ENCODE measurements at places on chromosomes 1 and 21.

DNA sequence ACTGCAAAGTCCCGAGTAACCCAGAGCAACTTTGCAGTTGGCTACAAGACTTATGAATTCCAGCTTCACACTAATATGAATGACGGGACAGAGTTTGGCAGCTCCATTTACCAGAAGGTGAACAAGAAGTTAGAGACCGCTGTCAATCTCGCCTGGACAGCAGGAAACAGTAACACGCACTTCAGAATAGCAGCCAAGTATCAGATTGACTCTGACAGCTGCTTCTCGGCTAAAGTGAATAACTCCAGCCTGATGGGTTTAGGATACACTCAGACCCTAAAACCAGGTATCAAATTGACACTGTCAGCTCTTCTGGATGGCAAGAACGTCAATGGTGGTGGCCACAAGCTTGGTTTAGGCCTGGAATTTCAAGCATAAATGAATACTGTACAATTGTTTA lies 66.8 kb downstream of the ACBD6 start:
- no peak for DNase-seq

GRCh38 chr1:213330281-213330680 lies 279.2 kb downstream of the RPS6KC1 start:
- DNase-seq, result no peak

- peak; percentile 32 for DNase-seq
Observed at GRCh38 chr1:207345644-207346477, 24.4 kb downstream of the CD55 start.

DNA sequence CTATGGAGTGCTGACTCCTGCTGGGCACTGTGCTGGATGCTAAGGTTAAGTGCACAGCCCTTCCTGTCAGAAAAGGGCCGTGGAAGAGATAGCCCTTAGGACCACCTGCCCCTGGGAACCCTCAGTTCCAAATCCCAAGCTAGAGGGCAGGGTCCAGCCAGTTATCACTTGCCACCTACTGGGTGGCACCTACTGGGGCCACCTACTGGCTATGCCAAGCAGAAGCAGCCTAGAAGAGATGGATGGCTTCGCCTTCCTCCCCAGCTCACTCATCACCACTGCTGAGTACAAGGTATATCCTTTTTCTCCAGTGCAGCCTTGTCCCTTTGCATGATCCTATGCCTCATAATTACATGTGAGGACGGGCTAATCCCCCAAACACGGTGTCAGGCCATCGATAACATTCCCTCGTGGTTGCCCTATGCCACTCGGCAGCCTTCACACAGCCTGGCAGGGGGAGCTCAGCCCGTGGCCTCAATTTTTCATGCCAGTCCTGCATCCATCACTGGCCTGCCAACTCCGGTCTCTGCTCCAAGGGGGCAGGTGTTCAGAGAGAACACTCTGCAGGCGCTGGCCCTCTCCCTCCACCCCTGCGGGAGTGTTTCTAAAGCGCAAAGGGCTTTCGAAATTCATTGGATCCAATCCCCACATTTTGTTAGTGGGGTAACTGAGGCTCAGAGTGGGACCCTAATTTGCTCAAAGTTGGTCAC lies 49.0 kb downstream of the SYT2 start:
- DNase-seq, result no peak

- DNase-seq, result peak; percentile 71
Observed at GRCh38 chr1:15100121-15100879, 53.2 kb upstream of the TMEM51 start.

- no peak for DNase-seq
Observed at GRCh38 chr1:187476671-187477070, 647.9 kb downstream of the PLA2G4A start.

DNA sequence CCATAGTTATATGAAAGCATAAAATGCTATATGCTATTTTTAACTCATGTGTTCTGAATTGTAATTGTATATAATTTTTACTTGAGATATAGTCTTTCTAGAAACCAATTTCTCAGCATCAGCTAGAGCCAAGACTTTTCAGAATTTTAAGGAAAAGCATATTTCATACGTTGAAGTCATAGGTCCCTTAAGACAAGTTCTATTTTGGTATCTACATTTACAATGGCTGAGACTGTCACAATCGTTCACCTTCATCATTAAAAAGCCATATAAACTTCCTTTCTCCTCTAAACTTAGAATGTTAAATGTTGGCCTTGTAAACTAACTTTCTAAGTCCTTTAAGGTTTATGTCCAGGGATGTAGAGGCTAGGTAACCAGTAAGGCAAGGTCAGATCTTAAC lies 104.1 kb downstream of the LRRC40 start:
- DNase-seq, result no peak

GRCh38 chr1:115327270-115327669 lies 10.8 kb downstream of the NGF start:
- DNase-seq, result no peak

- no peak for DNase-seq
Observed at GRCh38 chr21:46028573-46029091, 47.1 kb downstream of the COL6A1 start.

GRCh38 chr1:97070376-97070775 lies 348.8 kb downstream of the PTBP2 start:
- DNase-seq, result no peak

DNA sequence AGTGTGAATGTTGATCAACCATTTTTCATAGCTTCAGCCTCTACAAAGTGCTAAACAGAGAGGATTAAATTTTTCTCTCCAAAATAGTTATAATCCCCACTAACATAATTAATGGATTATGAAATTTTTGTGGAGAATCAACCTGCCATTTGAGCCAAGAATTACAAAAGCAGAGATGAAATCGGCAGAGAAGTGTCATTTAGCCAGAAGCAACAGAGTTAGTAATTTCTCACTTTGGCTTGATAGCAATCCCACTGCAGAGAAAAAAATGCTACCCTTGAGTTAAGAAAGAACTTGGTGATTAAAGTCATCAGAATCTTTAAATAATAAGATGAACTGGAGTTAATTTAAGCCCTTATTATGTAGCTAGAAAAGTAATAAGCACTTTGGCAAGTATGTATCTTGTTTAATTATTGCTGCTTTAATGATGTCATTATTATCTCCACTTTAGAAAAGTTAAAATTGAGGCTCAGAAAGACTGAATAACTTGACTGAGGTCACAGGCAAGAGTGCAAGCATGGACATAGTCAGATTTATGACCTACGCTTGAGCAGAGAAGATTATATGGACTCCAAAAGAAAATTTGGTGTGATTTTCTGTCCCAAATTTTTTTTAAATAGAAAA lies 37.3 kb downstream of the RGS4 start:
- DNase-seq, result no peak

- DNase-seq, result no peak
Observed at GRCh38 chr1:24874611-24875234, 55.4 kb downstream of the RUNX3 start.

- DNase-seq, result peak; percentile 62
Observed at GRCh38 chr1:20476265-20477038, 9.6 kb downstream of the CAMK2N1 start.

GRCh38 chr21:27590271-27590670 lies 623.4 kb upstream of the ADAMTS5 start:
- DNase-seq, result peak; percentile 53

All from right cardiac atrium (tissue), 5 donors.